ENCODE measurements at places on chromosomes 1 and 21. TPM values are rescaled to one million over a fixed set of nuclear protein-coding genes. Genes with fewer than 3 reads are reported as not detected.

DNA sequence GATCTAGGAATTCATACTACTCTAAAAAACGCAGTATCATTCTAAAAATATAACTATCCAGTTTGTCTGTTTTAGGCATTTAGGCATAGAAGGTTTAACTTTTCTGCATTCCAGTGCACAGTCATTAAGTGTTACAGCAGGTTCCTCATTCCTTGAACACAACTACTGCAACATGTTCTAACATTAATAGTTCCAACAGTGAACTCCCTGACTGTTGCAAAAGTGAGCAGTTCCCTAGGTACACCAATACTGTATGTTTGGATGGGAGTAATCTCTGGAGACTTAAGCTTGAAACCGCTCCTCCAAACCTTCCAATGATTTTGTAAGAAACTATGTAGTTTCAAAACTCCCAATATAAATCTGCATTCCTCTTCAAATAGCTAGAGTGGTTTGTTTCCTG lies 46.2 kb downstream of the UCHL5 start:
- H3K27me3 ChIP-seq = no peaks in the 10 kb centered on the region
- H3K27ac ChIP-seq = no peak overlapping the region
- DNase-seq = no peak
- no peaks in the 10 kb centered on the region for H3K4me1 ChIP-seq
- H3K36me3 ChIP-seq = no peaks in the 10 kb centered on the region

GRCh38 chr21:9763807-9764206 lies 757.6 kb upstream of the TPTE start:
- H3K27ac ChIP-seq = no peak overlapping the region
- H3K4me1 ChIP-seq = no peaks in the 10 kb centered on the region
- no peaks in the 10 kb centered on the region for H3K36me3 ChIP-seq
- no peaks in the 10 kb centered on the region for H3K27me3 ChIP-seq

DNA sequence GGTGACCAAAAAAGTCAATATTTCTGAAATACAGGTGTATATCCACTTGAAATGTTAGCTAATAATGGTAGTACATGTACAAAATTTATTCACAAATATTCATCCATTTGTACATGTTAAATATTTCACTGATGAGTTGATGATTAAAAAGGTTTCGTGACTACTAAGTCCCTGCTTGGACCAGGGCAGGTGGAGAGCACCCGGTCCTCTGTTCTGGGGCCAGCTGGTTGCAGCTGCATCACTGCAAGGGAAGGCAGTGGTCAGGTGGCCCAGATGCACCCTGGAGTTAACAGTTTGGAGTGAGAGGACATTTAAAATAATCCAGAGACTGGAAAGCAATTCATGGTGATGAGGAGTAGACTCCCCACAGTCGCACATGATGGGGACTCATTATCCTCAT lies 141.2 kb downstream of the ZBTB18 start:
- H3K4me1 ChIP-seq = no peaks in the 10 kb centered on the region
- no peak overlapping the region for H3K27ac ChIP-seq
- no peak overlapping the region for H3K4me3 ChIP-seq
- H3K36me3 ChIP-seq = no peaks in the 10 kb centered on the region
- no peaks in the 10 kb centered on the region for H3K27me3 ChIP-seq
- DNase-seq = no peak

DNA sequence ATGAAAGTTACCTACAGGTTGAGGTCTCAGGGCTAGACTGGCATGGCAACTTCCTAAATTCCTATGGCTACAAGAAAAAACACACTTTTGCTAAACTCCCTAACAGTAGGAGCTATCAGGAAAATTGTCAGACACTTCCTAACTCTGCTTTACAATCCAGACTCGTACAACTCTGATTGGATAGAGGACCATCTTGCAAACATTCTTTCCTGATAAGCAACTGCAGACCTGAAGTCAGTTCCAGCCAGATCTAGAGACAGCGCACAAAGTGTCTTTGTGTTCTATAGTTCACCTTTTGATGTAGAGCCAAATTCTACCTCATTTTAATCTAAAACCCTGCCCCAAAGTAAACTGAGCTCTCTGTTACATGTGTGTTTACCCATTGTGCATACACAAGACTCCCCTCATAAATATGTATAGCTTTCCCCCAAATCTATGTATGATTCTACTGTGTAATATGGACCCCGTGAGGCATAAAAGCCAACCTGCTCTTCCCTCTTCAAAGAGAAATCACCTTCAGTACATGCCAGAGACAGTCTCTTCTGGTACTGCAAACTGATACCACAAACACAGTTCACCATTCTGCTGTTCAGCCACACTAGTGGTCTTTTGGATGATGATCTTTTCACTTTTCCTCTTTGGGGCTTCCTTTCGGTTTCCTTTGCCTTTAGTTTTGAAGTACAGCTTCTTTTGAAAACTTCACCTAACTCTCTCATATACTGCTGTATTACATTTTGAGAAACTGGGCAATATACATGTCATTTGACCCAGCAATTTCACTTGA lies 21.7 kb downstream of the ZP4 start:
- no peak for DNase-seq
- H3K4me3 ChIP-seq = no peak overlapping the region
- H3K27ac ChIP-seq = no peak overlapping the region
- peaks cover 6% of the 10 kb centered on the region for H3K4me1 ChIP-seq
- H3K36me3 ChIP-seq = no peaks in the 10 kb centered on the region

GRCh38 chr1:226608699-226609505 lies 60.3 kb downstream of the STUM start:
- peak; percentile 53 for DNase-seq
- H3K4me1 ChIP-seq = peaks cover 5% of the 10 kb centered on the region
- no peak overlapping the region for H3K4me3 ChIP-seq
- H3K36me3 ChIP-seq = no peaks in the 10 kb centered on the region
- H3K27ac ChIP-seq = no peak overlapping the region

DNA sequence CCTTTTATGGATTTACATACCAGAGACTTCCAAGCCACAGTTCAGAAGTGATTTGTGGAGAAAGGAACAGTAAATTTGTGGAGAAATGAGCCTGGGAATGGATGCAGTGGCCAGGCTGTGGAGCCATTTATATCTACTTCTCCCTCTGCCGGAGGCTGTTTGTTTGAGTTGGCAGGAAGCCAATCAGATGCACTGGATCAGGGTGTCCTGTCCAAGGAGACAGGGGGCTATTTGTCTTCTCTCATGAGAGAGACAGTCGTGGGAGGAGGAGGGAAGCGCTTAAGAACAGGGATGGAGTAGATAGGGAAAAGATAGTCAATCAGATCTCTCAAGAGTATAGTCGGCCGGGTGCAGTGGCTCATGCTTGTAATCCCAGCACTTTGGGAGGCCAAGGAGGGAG lies 2.8 kb upstream of the HAPLN2 start:
- no peaks in the 10 kb centered on the region for H3K36me3 ChIP-seq
- H3K27me3 ChIP-seq = peaks cover 59% of the 10 kb centered on the region

- peaks cover 14% of the 10 kb centered on the region for H3K4me1 ChIP-seq
- DNase-seq = no peak
- H3K4me3 ChIP-seq = peak overlapping the region; percentile 7
- H3K27me3 ChIP-seq = peaks cover 25% of the 10 kb centered on the region
These were observed 1.8 kb downstream of the ZNF683 start for GRCh38 chr1:26370591-26371382.

GRCh38 chr1:235734335-235734734 lies 84.8 kb upstream of the GNG4 start:
- peaks cover 23% of the 10 kb centered on the region for H3K36me3 ChIP-seq
- H3K4me3 ChIP-seq = no peak overlapping the region
- DNase-seq = no peak
- H3K27me3 ChIP-seq = no peaks in the 10 kb centered on the region
- H3K4me1 ChIP-seq = no peaks in the 10 kb centered on the region

GRCh38 chr1:29524285-29525065 lies 288.2 kb downstream of the PTPRU start:
- peaks cover 46% of the 10 kb centered on the region for H3K27me3 ChIP-seq
- H3K4me3 ChIP-seq = no peak overlapping the region
- no peak overlapping the region for H3K27ac ChIP-seq
- H3K36me3 ChIP-seq = no peaks in the 10 kb centered on the region
- no peaks in the 10 kb centered on the region for H3K4me1 ChIP-seq

DNA sequence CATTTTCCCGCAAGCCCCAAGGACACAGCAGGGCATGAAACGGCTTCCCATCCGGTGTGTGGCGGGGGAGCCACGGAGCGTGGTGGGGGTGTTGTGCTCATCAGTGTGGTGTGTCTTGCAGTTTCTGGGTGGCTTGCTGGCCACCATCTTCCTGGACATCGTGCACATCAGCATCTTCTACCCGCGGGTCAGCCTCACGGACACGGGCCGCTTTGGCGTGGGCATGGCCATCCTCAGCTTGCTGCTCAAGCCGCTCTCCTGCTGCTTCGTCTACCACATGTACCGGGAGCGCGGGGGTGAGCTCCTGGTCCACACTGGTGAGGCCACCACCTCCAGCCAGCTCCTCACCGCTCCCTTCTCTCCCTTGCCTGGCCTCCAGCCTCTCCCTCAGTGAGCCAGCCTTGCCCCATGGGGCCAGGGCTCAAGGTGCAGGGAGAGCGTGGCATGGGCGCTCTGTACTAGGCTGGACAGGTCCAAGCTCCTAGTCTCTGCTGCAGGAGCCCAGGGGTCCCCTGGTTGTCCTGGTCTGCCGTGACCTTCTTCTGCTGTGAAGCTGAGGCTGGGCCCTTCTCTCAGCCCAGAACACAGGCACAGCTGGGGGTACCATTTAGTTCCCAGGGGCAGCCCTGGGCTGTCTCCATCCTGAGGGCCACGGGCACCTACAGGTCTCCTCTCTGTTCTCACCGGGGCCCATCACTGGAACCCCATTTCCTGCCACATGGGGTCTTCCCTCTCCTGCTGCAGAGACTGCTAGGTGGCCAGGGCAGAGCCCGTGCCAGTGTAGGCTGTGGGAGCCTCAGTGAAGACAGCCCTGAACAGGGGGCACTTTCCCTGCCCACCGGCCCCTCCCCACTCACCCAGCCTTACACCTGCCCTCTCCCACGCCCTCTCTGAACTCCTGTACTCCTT lies 12.6 kb downstream of the AGTRAP start:
- peaks cover 8% of the 10 kb centered on the region for H3K4me1 ChIP-seq
- H3K27me3 ChIP-seq = no peaks in the 10 kb centered on the region
- H3K36me3 ChIP-seq = peaks cover 10% of the 10 kb centered on the region
- H3K27ac ChIP-seq = peak overlapping the region; percentile 80
- H3K4me3 ChIP-seq = no peak overlapping the region

DNA sequence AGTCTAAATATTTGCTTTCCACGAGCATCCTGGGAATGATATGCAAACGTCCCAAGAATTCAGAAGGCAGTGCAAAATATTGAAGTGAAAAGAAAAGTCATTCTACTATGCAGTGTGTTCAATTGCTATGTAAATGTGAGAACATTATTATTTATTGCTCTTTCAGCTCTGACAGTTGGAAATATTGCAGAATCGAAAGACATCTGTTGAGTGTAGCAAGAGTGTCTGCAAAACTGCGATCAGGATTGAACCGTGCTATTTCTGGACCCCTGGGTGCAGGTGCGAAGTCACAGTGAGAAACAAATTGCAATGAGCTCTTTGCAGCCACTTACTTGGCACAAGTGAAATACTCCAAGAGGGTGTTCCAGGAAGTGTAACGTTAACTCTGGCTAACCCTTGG lies 566.4 kb downstream of the AJAP1 start:
- H3K36me3 ChIP-seq = no peaks in the 10 kb centered on the region
- H3K27me3 ChIP-seq = peaks cover 23% of the 10 kb centered on the region
- H3K27ac ChIP-seq = no peak overlapping the region
- no peaks in the 10 kb centered on the region for H3K4me1 ChIP-seq
- DNase-seq = no peak

DNA sequence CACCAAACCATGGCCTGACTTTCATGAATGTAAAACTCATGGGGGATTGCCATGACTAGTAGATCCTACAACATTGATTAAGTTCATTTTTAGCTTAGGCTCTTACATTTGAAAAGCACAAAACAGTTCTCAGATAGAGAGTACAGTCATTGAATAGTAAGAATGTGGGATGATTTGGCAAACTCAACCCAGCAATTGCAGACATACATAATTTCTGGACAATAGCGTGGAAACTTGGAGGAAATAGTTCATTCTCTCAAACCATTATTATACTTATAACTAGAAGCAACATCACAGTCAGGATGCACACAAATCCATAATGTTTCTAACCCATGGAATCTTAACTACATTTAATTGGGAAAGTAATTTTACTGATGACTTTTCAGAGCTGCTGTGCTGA lies 598.2 kb downstream of the LMO4 start:
- H3K27ac ChIP-seq = no peak overlapping the region
- H3K4me1 ChIP-seq = no peaks in the 10 kb centered on the region
- H3K4me3 ChIP-seq = no peak overlapping the region

DNA sequence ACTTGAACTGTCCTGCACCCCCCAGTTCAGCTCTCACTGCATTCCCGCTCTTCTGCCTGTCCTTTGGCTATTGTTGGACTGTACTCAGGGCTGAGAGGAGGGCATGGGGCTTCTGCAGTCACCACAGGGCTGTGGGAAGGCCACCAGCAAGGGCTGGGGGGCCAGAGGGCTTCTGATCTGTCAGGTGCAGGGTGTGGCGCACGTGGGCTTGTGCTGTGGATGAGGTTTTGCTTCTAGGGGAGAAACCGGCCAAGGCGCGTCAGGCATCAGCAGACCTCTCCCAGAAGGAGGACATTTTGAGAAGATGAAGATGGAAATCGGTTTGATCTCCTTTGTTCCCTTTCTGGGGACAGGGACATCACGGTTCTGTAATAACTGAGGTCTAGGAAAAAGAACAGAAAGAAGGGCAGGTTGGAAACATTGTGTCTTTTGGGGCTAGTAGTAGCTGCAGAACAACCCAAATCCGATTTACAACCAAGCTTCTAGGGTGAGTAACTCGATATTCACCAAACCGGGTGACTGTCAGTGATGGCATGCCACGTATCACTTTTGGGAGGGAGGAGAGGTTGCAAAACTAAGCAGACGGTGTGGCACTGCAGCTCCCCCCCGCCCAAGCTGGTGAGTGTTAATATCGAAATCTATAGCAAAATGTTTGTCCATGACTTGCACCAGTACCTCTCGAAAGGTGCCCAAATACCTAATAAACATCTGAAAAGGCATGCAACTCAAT lies 40.9 kb downstream of the AGPAT3 start:
- no peaks in the 10 kb centered on the region for H3K36me3 ChIP-seq
- H3K27me3 ChIP-seq = no peaks in the 10 kb centered on the region
- peaks cover 15% of the 10 kb centered on the region for H3K4me1 ChIP-seq

- DNase-seq = no peak
- H3K4me1 ChIP-seq = no peaks in the 10 kb centered on the region
- H3K36me3 ChIP-seq = no peaks in the 10 kb centered on the region
These were observed 114.2 kb upstream of the NR5A2 start for GRCh38 chr1:199913318-199913717.

GRCh38 chr1:109399326-109399957 lies 1.7 kb upstream of the SORT1 start:
- H3K4me3 ChIP-seq = peak overlapping the region; percentile 46
- H3K27me3 ChIP-seq = peaks cover 32% of the 10 kb centered on the region
- H3K36me3 ChIP-seq = no peaks in the 10 kb centered on the region
- peak; percentile 53 for DNase-seq
- H3K27ac ChIP-seq = no peak overlapping the region
- H3K4me1 ChIP-seq = peaks cover 23% of the 10 kb centered on the region

DNA sequence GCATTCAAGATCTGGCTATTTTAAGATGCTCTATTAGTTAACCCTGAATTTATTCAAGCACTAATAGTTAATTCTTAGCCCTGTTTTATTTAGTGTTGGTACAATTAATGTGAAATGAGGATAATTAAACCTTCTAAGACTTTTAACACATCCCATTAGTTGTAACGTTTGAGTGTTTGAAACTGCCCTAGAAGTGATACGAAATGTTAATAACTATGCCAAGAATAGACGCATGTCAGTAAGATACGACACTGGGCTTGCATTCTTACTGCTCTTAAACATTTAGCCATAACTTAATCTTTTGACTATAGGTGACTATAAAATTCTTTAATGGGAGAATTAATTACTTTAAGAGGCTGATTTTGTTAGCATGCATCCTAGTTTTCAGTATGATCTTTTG lies 9.8 kb downstream of the H3-3A start:
- H3K27ac ChIP-seq = no peak overlapping the region
- H3K4me3 ChIP-seq = no peak overlapping the region
- peaks cover 28% of the 10 kb centered on the region for H3K4me1 ChIP-seq
- no peak for DNase-seq
- H3K36me3 ChIP-seq = peaks cover 15% of the 10 kb centered on the region

The LCE1A gene
- polyA plus RNA-seq = not detected

The CRNN gene
- polyA plus RNA-seq = not detected

The MAP3K21 gene
- polyA plus RNA-seq = 0.47 TPM

Data from naive B cell (primary cell).